IPS-NIHi11 (cell line): ENCODE measurements at places on chromosomes 11 and 22.
A peak's percentile ranks its signal among the peaks of the same experiment; 100 is the strongest.

GRCh38 chr11:115303929-115304531, 200.2 kb downstream of the CADM1 start:
- DNase-seq = no peak

DNA sequence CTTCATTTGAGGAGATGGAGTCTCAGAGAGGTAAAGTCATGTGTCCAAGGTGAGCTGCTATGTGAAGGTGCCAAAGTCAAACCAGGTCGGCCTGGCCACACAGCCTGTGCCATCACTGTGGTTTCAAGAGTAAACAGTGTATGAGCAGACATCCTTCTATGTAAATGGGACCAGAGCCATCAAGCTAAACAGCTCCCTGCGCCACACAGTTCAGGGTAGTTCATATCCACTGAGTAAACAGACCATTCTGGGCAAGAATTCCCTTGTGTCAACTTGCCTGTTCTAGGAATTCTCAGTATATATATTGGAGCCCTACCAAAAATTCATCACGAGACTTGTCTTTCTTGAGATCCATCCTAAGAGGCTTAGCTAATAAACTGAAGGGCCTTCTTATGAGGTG, 77.5 kb downstream of the AMOTL1 start:
- DNase-seq = no peak

- no peak for DNase-seq
These were observed 58.9 kb downstream of the MYEOV start for GRCh38 chr11:69352715-69353319.

DNA sequence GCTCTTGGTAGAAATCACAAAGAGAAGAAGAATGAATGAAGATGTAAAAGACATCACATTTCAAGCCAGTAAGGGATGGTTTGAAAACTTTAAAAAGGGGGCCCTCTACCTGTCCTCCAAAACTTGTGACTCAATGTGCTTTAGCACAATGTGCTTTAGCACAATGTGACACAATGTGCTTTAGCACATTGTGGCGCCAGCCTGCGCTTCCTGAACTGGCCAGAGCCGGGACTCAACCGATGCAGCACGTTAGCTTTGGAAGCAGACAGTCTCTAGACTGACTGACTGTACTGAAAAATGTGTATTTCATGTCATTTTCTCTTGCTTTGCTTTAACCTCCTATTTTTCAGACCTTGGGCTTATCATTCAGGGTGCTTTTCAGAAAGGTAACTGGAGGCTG, 63.5 kb downstream of the FAM83F start:
- no peak for DNase-seq

DNA sequence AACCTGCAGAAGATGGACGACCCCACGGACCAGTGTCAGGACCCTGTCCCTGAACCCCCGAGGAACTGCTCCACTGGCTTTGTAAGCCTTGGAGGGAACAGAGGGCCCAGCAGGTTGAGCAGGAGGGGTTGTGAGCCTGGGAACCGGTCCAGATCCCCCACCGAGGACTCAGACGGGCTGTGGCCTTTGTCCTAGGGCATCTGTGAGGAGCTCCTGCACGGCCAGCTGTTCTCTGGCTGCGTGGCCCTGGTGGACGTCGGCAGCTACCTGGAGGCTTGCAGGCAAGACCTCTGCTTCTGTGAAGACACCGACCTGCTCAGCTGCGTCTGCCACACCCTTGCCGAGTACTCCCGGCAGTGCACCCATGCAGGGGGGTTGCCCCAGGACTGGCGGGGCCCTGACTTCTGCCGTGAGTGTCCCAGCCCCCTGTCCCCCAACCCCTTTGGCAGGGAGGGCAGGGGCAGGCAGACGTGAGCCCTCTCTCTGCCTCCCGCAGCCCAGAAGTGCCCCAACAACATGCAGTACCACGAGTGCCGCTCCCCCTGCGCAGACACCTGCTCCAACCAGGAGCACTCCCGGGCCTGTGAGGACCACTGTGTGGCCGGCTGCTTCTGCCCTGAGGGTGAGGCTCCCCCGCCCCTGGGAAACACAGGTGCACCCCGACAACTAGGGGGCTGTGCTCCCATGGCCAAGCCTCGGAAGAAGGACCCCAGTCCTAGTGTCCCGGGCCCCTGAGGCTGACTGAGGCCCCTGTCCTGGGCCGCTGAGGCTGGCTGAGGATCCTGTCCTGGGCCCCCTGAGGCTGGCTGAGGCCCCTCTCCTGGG, 6.4 kb downstream of the MUC5AC start:
- peak; percentile 38 for DNase-seq

- no peak for DNase-seq
These were observed 69.5 kb downstream of the C11orf91 start for GRCh38 chr11:33630936-33631748.

- DNase-seq = no peak
These were observed 113.1 kb downstream of the ARHGAP42 start for GRCh38 chr11:100800202-100800601.

DNA sequence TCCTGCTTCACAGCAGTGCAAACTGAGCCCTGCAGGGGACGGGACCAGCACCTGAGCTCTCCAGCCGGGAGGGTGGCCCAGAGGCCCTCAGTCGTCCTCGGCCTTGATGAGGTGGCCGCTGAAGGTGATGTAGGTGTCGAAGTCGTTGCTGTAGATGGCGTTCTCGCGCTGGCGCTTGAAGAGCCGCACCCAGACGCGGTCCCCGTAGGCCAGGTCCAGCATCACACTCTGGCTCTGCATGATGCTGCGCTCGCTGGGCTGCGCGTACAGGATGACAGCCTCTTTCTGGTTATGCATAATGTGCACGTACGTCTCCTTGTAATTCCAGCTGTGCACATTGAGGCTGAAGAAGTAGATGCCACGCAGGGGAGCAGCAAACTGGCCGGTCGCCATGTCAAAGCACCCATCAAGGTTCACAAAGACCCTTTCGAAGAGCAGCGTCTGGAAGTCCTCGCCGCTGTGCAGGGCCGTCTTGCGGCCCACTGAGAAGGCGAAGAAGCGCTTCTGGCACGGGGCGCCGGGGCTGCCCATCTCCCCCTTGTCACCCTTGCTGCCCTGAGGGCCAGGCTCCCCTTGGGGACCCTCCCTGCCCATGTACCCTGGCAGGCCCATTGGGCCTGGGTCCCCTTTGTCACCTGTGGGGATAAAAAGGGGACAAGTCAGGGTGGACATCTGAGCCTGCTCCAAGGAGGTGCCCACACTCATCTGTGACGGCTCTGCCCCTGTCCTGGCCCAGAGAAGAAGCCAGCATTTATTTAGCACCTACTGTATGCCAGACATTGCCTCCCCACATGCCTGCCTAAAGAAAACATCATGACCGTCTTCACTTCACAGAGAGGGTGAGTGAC, 5.7 kb downstream of the C1QTNF6 start:
- DNase-seq = no peak

DNA sequence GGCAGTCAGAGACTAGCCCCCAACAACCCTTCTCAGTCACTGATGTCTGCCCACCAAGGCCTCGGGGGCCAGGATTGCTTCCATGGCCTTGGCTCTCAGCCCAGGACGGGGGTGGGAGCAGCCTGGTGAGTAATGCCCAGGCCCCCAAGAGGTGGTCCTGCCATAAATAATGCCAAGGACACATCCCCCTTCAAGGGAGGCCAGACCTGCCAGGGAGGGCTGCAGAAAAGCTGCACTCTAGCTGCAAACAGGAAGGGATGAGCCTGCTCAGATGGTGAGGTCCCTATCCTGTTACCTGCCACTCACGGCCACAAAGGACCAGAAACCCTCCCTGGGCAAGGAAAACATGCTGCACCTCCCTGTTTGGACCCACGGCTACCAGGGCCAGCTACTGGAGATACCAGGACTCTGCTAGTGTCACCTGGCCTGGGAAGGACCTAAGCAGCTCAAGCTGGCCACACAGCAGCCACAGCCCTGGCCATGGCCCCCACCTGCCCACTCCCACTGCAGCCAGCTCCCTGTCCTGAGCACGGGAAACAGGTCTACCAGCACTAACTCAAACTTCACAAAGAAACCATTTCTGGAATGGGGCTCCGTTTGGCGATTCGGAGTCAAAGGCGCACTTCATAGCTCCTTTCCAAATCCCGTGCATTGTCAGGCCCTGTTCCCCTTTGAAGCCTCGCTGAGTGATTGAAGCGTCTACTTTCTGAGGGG, 12.1 kb downstream of the GNB1L start:
- no peak for DNase-seq

DNA sequence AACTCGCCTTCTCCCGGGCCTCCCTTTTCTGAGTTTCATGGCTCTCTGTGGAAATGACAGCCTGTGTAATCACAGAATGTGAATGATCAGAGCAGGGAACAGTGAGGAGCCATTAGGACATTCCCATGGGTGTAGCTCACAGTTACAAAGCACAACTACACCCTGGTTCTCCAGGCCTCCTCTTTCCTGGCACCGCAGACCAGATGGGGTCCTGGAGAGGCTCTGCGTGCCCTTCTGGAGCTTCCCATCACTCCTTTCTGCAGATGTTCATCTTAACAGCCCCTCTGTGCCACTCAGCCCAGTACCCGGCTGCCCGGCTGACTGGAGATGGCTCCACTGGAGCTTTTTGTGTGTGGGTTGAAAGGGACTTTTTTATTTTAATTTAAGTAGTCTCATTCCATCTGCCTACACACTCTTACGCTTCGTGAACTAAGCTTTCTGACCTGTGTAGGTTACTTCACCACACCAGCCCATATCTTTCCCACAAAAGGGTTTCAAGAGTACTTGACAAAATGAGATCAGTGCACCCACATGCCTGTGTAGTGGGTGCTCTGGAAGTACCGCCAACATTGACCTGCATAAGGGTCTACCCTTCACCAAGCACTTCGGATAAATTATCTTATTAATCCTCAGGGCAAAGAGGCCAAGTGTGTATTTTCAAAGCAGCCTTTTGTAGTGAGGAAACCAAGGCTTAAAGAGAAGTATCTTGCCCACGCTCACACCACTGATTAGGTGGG, 29.8 kb downstream of the SREBF2 start:
- no peak for DNase-seq

GRCh38 chr11:62545437-62546243, 966 bp downstream of the AHNAK start:
- DNase-seq = peak; percentile 84

- DNase-seq = no peak
These were observed 13.1 kb downstream of the PACS1 start for GRCh38 chr11:66082946-66083698.

DNA sequence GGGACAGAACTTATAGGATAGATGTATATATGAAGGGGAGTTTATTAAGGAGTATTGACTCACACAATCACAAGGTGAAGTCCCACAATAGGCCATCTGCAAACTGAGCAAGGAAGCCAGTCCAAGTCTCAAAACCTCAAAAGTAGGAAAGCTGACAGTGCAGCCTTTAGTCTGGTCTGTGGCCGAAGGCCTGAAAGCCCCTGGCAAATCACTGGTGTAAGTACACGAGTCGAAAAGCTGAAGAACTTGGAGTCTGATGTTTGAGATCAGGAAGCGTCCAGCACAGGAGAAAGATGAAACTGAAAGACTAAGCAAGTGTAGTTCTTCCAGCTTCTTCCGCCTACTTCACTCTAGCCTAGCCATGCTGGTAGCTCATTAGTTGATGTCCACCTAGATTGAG, 799.6 kb upstream of the ARHGAP42 start:
- DNase-seq = no peak

DNA sequence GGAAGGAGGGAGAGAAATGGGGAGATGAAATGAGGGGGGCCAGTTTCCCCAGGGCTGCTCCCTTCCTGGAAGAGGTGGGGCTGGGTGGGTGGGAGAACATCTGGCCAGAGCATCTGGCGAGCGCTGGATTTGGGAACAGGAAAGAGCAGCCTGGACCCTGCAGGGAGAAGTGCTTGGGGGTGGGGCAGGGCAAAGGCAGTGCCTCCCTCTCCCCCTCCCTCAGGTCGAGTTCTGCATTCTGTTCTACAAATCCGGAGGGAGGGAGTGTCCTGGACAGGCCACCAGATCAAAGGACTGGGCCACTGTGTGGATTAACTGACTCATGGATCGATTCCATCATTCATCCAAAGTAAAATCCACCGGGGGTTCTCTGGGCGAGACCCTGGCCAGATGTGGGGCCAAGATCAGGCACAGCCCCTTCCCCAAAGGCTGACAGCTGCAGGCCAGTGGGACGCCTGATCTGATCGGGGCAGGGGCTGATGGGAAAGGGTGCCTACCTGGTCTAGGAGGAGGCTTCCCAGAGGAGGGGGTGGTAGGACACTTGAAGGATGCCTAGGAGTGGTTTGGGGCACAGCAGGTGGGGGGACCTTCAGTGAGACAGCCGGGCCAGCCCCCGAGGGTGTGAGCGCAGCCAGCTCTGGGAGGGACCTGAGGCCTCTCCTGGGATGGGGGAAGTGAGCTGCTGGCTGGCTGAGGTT, 57.5 kb downstream of the CACNA1I start:
- DNase-seq = no peak

- no peak for DNase-seq
These were observed 125.6 kb downstream of the BCR start for GRCh38 chr22:23305922-23306374.

DNA sequence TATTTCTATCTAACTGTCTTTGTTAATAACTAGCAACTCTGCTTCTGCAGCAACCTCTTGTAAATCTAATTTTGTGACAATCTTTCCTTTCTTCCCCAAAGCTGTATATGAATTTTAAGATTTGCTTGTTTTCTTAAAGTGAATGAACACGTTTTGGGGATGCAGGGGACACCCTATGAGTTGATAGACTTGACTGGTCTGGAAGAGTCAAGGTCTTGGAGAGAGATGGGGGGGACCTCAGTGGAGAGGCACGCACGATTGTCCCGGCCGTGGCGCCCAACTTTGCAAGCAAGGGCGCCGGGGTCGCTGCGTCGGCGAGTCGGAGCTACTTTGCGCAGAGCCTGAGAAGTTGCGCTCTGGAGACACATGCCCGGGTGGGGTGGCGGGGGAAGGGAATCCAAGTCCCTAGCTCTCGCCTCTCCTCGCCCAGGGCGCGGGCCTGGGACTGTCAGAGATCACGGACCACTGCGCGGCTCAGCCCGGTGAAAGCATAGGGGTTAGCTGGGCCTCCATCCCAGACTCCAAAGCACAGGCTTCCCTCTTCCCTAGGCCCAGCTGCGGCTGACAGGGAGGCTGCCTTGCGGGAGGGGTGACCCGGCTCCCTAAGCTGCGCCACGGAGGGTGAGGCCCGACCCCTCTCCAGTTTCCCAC, 854 bp downstream of the ABCC8 start:
- no peak for DNase-seq

GRCh38 chr11:82987997-82988396, 83.7 kb downstream of the RAB30 start:
- no peak for DNase-seq

DNA sequence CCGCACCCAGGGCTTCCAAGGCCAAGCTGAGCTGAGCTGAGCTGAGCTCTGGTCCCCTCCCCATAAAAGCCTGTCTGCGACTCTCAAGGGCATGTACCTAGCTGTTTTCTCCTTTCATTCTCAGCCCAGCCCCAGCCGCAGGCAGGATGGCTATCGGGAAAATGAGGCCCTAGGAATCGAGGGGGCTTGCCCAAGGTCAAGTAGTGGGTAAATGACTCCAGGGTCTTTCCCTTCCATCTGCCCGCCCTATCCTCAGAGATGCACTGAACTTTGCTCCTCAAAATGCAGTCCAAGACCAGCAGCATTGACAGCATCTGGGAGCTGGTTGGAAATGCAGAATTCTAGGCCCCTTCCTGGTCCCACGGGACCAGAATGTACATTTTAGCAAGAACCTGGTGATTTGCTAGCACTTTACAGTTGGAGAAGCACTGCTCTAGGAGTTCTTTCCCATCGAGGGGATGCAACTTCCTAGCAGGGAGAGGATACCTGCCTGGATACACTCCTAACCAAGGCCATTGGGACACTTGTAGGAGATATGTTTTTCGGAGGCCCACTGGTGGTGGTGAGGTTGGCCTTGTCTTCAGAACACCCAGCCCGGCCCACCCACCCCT, 43.2 kb upstream of the ACCSL start:
- no peak for DNase-seq
